ENCODE measurements at places on chromosomes 6 and 20. TPM values are rescaled to one million over a fixed set of nuclear protein-coding genes. Genes with fewer than 3 reads are reported as not detected.
A peak's percentile ranks its signal among the peaks of the same experiment; 100 is the strongest.

- H3K4me3 ChIP-seq, result no peak overlapping the region
- H3K36me3 ChIP-seq, result no peaks in the 10 kb centered on the region
- no peak for DNase-seq
- no peak overlapping the region for H3K27ac ChIP-seq
- no peaks in the 10 kb centered on the region for H3K27me3 ChIP-seq
Observed at GRCh38 chr6:165487950-165488349, 175.1 kb downstream of the PDE10A start.

GRCh38 chr6:89961481-89961880, 67.2 kb downstream of the GJA10 start:
- no peaks in the 10 kb centered on the region for H3K4me1 ChIP-seq
- no peak for DNase-seq
- no peak overlapping the region for H3K27ac ChIP-seq
- no peak overlapping the region for H3K4me3 ChIP-seq

GRCh38 chr6:64250126-64250525, 614.5 kb downstream of the PHF3 start:
- H3K27me3 ChIP-seq, result no peaks in the 10 kb centered on the region
- no peak overlapping the region for H3K27ac ChIP-seq
- no peak for DNase-seq

DNA sequence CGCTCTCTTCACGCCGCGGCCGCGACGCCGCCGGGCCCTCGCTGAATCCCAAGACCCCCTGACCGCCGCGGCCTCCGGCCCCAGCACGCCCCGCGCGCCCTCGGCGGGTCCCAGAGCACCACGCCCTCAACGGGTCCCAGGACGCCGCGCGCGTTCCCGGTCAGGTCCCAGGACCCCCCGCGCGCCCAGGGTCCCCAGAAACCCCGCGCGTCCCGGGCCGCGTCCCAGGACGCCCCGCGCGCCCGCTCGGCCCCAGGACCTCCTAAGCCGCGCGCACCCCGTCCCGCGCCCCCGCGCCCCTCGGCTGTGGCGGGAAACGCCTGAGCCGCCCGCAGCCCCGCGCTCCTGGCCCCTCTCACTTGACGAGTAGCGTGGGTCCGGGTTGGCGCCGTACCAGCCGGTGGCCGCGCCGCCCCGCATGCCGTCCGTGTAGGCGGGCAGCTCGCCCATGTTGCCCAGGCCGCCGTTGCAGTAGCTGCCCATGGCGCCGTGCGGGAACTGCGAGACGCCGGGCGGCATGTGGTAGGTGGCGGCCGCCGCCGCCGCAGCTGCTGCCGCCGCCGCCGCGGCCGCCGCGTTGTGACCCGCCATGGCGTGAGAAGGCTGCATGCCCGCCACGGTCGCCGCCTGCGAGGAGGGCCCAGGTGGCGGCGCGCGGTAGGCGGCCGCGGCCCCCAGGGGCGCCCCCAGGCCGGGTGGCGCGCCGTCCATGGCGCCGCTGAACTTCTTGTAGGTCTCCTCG, 556 bp downstream of the NKX2-4 start:
- H3K4me3 ChIP-seq, result peak overlapping the region; percentile 21
- H3K4me1 ChIP-seq, result peaks cover 17% of the 10 kb centered on the region
- no peaks in the 10 kb centered on the region for H3K36me3 ChIP-seq
- peaks cover 78% of the 10 kb centered on the region for H3K27me3 ChIP-seq

RAET1L gene
- total RNA-seq, result not detected

- peaks cover 22% of the 10 kb centered on the region for H3K4me1 ChIP-seq
- H3K4me3 ChIP-seq, result peak overlapping the region; percentile 36
- no peaks in the 10 kb centered on the region for H3K36me3 ChIP-seq
- H3K27ac ChIP-seq, result peak overlapping the region; percentile 50
- DNase-seq, result peak; percentile 46
- peaks cover 21% of the 10 kb centered on the region for H3K27me3 ChIP-seq
Observed at GRCh38 chr6:21666201-21666691, 72.7 kb downstream of the SOX4 start.

THBD gene
- 49.3 TPM for total RNA-seq

CABLES2 gene
- 3.3 TPM for total RNA-seq

GRCh38 chr6:50989123-50989522, 170.5 kb downstream of the TFAP2B start:
- H3K27me3 ChIP-seq, result no peaks in the 10 kb centered on the region
- no peak for DNase-seq
- no peak overlapping the region for H3K27ac ChIP-seq
- no peak overlapping the region for H3K4me3 ChIP-seq

- DNase-seq, result no peak
- H3K4me1 ChIP-seq, result no peaks in the 10 kb centered on the region
- no peaks in the 10 kb centered on the region for H3K27me3 ChIP-seq
- no peaks in the 10 kb centered on the region for H3K36me3 ChIP-seq
- H3K27ac ChIP-seq, result no peak overlapping the region
Observed at GRCh38 chr20:41989935-41990635, 371.9 kb upstream of the CHD6 start.

GRCh38 chr6:22036275-22036674, 260.6 kb downstream of the PRL start:
- no peaks in the 10 kb centered on the region for H3K36me3 ChIP-seq
- DNase-seq, result no peak
- no peaks in the 10 kb centered on the region for H3K4me1 ChIP-seq
- no peak overlapping the region for H3K4me3 ChIP-seq

DNA sequence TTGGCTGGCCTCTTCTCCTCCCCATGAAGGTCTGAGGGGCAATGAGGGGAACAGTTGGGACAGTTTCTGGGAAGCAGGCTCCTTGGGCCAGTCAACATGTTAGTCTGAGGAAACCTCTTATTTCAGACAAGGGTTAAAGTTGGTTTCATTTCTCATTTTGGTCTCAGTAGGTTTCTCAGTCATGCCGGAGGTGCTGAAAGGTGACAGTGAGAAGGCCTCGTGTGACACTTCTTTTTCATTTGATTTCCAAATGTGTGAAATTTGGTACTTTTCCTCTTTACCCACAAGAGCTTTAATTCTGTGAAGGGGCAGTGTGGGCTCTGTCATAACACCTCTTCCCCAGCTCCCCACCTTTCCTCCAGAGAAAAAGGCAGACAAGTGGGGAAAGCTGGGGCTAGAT, 7.5 kb upstream of the GLP1R start:
- no peak overlapping the region for H3K4me3 ChIP-seq
- no peak overlapping the region for H3K27ac ChIP-seq
- no peak for DNase-seq
- H3K36me3 ChIP-seq, result no peaks in the 10 kb centered on the region
- H3K27me3 ChIP-seq, result no peaks in the 10 kb centered on the region
- no peaks in the 10 kb centered on the region for H3K4me1 ChIP-seq

DNA sequence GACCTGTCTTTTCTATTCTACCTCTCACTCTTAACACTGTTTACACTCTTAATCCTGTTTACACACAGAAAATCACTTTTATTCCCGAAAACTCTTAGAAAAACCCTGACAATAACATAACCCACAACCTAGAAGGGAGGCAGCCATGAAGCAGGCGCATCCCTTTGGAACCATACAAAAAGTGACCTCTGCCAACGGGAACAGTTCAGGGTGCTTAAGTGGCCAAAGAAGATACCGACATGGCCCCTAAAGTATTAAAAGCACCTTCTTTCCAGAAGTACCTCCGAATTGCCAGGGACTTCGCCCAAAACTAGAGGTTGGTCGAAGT, 490 bp downstream of the MMUT start:
- H3K4me3 ChIP-seq, result peak overlapping the region; percentile 45
- H3K27ac ChIP-seq, result peak overlapping the region; percentile 89
- H3K27me3 ChIP-seq, result no peaks in the 10 kb centered on the region
- H3K36me3 ChIP-seq, result peaks cover 16% of the 10 kb centered on the region
- H3K4me1 ChIP-seq, result peaks cover 21% of the 10 kb centered on the region

- H3K4me3 ChIP-seq, result no peak overlapping the region
- no peaks in the 10 kb centered on the region for H3K27me3 ChIP-seq
- H3K27ac ChIP-seq, result no peak overlapping the region
- no peak for DNase-seq
- no peaks in the 10 kb centered on the region for H3K36me3 ChIP-seq
Observed at GRCh38 chr20:46423342-46423741, 16.9 kb upstream of the ELMO2 start.

Data from upper lobe of left lung (tissue), 6 donors.